ENCODE measurements at places on chromosomes 6 and 20.

- no peak for DNase-seq
Observed at GRCh38 chr6:101826678-101827077, 433.2 kb downstream of the GRIK2 start.

GRCh38 chr6:1507251-1507650 is 102.5 kb upstream of the FOXC1 start:
- DNase-seq = no peak

GRCh38 chr20:62201173-62202082 is 18.6 kb downstream of the MTG2 start:
- DNase-seq = no peak

DNA sequence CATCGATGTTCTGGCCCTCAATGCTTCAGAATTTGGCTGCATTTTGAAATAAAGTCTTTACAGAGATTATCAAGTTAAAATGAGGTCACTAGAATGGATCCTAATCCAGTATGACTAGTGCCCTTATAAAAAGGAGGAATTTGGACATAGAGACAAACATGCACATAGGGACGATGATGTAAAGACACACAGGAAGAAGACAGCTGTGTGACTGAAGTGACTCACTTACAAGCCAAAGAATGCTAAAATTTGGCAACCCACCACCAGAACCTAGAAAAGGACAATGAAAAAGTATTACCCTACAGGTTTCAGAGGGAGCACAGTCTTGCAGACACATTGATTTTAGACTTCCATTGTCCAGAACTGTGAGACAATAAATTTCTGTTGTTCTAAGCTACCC is 322.8 kb upstream of the GJE1 start:
- no peak for DNase-seq

DNA sequence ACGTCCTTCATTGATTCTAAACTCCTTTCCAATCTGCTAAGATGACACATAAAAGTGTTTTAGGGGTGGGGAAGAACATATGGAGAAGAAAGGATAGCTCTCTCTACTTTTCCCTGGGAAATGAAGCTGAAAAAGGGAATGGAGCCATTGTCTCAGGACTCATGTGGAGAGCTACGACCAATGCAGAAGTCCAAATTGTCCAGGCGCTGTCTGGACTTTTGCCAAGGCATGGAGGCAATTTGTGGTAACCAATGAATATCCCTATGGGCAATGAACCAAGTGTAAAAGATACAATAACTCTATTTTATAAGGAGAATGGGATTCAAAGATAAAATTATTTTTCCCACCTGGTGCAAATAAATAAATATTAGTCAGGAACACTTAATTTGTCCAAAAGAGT is 16.1 kb downstream of the FBXL4 start:
- DNase-seq = peak; percentile 32

GRCh38 chr6:91480402-91480801 is 893.5 kb upstream of the MAP3K7 start:
- no peak for DNase-seq

DNA sequence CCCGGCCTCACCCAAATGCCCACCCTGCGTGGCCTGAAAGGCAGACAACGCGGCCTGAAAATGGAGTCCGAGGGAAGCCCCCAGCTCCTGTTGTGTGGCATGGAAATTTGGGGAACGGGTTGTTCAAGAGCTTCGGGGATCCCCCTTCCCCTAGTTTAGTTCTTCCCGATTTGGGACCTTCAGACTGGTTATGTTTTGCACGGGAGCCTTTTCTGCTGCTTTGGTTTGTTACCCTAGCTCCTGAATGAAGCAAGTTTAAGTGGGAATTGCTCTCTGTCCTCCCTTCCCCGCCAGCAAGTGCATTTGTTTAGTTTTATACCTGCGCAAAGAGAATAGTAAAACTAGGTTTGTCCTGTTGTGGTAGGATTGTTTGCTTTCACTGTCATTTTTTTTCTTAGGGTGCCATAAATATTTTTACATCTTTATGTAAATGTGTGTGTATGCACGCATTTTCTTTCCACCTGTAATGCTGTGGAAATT is 604 bp downstream of the SH3BGRL2 start:
- DNase-seq = no peak

DNA sequence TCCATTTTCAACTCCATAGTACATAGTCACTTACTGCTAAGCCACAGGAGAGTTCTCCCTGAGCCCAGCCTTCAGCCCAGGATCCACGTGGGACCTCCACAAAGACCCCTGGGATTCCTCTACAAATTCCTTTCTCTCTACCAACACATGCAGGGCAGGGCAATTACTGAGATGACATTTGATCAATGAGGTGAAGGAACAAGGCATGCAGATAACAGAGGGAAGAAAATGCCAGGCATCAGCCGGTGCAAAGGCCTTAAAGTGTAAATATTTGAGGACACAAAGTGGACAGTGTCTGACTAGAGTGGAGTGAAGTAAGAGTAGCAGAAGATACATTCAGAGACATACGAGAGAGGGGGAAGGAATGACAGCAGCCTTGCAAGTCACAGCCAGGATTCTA is 70.2 kb downstream of the HS3ST5 start:
- DNase-seq = no peak

- DNase-seq = no peak
Observed at GRCh38 chr6:26109772-26110171, 22.5 kb downstream of the HFE start.

DNA sequence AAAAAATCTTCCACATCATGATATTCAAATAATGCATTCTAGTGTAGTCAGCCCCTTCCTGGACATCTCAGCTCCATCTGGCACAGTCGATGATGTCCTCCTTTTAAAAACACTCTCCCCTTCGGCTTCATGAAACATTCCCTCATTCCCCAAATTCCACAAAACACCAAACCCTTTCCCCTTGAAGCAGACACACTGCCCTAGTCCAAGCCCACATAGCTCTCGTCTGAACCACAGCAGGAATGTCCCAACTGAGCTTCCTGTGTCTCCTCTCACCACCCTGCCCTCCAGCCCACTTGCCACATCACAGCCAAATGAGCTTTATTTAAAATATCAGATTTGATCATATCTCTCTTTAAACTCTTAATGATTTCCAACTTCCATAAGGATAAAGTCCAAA is 106.4 kb upstream of the CARMIL1 start:
- DNase-seq = peak; percentile 81

GRCh38 chr6:167731216-167731615 is 95.5 kb upstream of the AFDN start:
- no peak for DNase-seq

DNA sequence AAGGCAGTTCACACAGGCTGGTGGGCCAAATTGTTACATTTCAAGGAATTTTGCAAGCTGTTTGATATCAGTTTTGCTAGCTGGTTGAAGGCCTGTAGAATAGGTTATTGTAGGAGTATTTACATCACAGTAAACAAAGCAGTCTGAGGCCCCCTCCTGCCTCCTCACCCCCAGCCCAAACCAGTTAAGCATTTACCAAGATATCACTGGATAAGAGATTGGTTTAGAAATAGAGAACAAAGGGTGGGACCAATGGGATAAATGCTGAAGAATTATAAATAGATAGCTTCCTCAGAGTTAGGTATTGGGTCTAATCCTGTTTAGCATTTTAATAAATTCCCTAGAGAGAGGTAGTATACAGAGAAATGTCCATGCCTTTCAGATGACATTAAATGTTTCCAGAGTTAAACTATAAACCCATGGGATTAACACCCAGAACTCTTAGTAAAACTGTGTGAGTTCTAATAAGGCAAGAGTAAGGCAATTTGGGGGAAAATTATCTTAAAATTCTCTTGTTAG is 2.3 kb upstream of the PHACTR2 start:
- no peak for DNase-seq

GRCh38 chr6:43956478-43956877 is 170.8 kb downstream of the MRPL14 start:
- no peak for DNase-seq

DNA sequence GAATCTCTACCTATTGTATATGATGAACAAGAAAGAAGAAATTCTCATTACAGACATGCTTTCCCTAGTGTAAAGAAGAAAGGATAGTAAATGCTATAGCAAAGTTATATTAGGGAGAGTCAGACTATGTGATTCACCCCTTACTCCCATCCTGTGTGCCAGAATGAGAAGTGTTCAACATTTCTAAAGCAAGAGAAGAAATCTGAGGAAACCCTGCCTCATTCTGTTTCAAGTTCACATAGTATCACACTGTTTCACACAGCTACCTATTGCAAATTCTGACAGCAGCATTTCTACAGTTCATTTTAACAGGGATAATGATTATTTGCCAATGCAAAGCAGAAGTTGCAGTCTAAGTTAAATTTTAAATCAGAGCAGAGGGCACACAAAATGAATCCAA is 267.2 kb upstream of the TCF21 start:
- no peak for DNase-seq

GRCh38 chr6:48691420-48691819 is 580.4 kb upstream of the PTCHD4 start:
- DNase-seq = no peak
